ENCODE measurements at places on chromosomes 12 and 14.

- DNase-seq = no peak
Measured at GRCh38 chr12:91988086-91988923, 157.3 kb downstream of the BTG1 start.

- DNase-seq = no peak
Measured at GRCh38 chr14:97180304-97181200, 383.4 kb downstream of the VRK1 start.

DNA sequence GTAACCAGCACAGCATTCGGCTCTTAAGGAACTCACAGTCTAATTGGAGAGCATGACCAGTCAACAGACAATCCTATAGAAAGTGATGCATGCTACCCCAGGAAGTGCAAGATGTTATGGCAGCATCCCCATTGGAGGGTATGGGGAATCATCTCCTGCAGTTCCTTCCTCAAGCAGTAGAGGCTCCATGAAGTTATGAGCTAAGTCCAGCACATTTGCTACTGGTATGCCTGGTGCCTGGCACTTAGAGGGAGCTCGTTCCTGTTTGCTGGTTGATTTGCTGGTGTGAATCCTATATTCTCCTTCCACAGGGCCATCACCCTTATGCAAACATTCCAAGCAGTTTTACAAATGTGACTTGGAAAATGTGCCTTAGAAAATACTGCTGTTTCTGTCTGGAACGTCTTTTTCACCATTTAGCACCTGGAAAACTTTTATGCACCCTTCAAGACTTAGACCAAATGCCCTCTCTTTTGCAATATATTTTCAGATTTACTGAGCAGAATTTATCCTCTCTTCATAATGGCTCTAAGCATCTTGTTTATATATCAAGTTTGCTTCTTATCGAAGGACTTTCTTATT lies 136.1 kb upstream of the WSCD2 start:
- DNase-seq = no peak

GRCh38 chr12:124992874-124993625 lies 395 bp upstream of the BRI3BP start:
- DNase-seq = peak; percentile 74

- DNase-seq = no peak
Measured at GRCh38 chr12:110039085-110039807, 9.1 kb downstream of the C12orf76 start.

GRCh38 chr14:92503756-92504491 lies 9.7 kb upstream of the RIN3 start:
- no peak for DNase-seq

DNA sequence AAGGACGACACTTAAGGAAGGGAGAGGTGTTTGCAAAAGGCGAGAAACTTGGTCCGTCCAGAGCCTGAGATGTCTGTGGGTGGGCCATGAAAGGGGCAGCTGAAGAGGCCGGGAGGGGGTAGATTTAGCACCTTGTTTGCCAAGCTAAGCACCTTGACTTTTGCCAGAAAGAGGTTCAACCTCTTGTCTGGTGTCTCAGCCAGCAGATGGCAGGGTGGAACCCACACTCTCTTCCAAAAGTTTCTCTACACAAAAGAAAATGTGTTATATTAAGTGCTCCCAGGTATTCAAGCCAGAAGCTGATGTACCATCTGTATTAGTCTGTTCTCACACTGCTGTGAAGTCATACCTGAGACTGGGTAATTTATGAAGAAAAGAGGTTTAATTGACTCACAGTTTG lies 69.9 kb downstream of the SUDS3 start:
- no peak for DNase-seq

GRCh38 chr14:24367514-24368211 lies at the start of gene NFATC4:
TSS of gene NFATC4 (plus strand) at chr14:24368184. CDS start at chr14:24368341, 157 bp downstream.
- no peak for DNase-seq

- no peak for DNase-seq
Measured at GRCh38 chr12:7557227-7557626, 53.6 kb upstream of the CD163 start.

DNA sequence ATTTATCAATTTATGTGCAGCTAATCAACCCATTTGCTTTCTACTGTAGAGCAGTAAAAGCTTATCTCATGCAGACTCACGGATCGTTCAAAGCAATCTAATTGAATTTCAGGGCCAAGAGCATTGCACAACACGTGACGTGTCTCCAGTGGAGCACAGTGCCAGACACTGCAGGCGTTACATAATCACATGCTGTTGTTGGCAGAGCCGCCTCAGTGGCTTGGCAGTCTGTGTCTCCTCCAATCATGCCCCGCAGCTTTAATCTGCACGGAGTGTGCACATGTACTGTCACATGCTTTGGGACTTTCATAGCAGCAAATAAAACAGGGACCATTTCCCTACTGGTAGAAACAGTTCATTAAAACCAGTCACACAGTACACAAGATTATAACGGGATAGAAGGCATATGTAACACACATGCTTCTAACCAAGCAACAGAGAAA lies 309.3 kb downstream of the ITPR2 start:
- DNase-seq = no peak

GRCh38 chr12:131938082-131938481 lies 9.0 kb downstream of the PUS1 start:
- DNase-seq = no peak

DNA sequence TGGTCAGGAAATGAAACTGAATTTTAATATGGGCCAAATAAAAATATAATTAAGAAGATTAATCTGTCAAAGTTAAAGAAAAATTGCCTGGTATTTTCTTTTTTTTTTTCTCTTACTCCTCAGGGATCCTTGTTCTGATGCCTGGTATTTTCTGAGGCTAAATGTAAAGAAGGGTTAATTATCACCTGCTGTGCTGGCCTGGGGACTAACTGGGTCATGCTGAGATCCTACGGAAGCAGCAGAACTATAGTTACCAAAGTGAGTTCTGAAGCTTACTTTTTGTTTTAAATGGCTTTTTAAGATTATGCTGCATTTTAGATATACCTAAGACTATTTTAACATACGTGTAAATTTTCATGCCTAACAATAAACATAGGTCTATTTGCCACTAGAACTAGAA lies 23.3 kb downstream of the ZC2HC1C start:
- no peak for DNase-seq

DNA sequence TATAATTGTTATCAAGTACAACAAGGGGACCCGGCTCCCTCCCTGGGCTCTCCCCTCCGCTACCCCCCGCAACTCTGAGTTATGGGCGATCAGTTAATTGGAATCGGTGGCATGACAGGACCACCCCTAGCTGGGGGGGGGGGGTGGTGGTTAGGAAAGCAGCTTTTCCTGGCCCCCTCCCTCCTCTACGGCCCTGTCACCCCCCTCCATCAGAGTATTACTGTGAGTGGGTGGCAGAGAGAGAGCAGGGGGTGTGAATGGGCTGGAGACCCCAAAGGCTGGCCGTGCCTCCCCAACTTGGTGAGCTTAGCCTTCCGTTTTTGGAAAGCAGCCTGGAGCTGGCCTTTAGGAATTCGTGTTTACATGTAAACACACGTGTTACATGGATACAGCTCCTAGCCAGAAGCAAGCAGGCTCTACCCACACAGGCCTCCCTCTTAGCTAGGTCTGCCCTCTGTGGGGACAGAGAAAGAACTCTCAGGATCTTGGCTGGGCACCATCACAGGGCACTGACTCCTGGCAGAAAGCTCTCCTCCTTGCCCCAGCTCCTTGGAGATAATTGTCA lies 1.1 kb upstream of the HOXC4 start:
- DNase-seq = no peak

GRCh38 chr12:123427036-123427769 lies 9.3 kb downstream of the RILPL2 start:
- DNase-seq = peak; percentile 18

DNA sequence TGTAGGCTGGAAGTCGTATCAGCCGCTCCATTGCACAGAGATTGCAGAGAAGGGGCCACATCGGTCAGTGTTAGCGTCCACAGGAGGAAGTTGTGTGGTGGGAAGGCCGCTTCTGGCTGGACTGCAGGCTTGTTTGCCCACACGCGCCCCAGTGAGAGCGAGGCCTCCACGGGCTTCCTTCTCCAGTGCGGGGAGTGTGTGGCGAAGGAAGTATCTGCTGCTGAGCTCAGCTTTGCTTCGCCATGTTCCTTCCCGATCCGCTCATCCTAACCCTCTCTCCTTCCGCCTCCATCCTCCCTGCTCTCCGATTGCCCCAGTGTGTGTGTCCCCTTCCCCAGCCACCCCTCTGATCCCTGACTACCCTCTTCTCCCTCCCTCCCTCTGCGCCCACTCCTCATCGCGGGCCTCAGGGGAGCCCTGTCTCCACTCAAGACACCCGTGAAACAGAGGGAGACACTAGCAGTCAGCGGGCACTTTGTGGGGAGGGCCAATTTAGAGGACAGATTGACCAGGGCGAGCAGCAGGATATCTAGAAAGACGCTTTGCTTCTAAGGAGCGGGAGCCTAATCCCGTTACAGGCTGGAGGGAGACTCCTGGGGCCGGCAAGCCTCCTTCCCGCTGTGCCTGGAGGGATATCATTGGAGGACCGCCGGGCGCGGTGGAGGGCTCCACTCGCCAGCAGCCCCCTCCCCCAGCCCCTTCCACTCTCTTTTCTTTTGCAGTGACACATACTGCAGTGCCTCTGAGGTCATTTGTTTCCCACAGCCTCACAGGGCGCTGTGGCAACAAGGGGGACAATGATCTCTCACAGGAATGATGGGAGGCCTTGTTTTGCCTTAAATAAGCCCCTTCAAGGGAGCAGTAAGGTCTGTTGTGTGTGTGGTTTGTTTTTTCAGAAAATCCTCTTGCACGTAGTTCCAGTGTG lies 428.8 kb downstream of the ZFP36L1 start:
- no peak for DNase-seq

- no peak for DNase-seq
Measured at GRCh38 chr12:43858096-43858495, 22.2 kb downstream of the TMEM117 start.

DNA sequence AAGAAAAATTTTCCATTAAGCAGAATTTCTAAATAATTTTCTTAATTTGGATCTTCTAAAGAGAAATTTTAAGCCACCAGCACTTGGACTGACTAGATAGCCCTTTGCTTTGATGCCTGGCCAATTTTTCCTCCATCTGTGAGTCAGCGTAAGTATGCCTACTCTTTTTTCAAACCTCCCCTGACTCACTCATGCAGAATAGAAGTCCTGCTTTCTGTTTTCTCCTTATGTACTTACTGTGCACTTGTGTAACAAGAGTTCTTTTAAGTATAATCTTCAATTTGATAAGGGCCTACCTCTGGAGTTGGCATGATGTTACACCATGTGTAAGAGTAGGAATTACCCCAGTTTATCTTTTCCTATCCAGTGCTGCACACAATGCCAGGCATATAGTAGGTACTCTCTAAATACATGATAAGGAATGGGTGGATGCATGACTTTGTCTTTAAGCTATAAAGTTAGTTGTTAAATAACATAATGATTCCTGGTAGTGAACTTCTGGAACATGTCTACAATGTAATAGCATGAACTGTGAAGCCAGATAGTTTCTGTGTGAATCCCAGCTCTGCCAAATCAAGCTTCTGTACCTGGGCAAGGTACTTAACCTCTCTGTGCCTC lies 329.6 kb downstream of the TMTC2 start:
- no peak for DNase-seq

DNA sequence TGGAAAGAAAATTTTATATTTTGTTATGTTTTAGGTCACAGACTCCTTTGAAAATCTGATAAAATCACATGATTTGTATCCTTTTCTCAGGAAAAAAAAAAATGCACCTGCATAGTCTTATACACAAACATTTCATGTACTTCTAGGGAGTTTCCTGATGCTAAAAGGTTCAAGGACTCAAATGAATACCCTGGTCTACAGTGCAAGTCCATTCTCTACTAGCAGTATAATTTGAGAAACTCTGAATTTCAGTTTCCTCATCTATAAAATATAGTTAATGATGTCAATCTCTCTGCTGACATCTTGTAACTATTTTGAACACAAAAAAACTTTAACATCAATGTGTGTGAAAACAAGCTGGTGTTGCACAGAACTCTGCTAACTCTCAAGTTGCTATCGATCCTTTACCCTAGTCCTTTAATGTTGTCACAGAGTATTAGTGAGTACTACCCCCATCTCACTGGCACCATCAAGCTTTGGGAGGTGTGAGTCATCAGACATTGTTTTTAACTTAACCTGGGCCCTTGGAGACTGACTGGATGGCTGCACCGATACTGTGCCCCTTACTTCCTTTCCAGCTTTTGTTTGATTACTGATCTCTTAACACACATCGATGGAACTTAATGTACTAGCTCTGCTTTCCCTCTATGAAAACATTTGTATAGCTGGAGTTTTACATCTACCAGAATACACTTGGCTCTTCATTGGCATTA lies 251.9 kb upstream of the SOX5 start:
- no peak for DNase-seq

GRCh38 chr12:28802706-28803438 lies 346.2 kb upstream of the FAR2 start:
- DNase-seq = no peak

DNA sequence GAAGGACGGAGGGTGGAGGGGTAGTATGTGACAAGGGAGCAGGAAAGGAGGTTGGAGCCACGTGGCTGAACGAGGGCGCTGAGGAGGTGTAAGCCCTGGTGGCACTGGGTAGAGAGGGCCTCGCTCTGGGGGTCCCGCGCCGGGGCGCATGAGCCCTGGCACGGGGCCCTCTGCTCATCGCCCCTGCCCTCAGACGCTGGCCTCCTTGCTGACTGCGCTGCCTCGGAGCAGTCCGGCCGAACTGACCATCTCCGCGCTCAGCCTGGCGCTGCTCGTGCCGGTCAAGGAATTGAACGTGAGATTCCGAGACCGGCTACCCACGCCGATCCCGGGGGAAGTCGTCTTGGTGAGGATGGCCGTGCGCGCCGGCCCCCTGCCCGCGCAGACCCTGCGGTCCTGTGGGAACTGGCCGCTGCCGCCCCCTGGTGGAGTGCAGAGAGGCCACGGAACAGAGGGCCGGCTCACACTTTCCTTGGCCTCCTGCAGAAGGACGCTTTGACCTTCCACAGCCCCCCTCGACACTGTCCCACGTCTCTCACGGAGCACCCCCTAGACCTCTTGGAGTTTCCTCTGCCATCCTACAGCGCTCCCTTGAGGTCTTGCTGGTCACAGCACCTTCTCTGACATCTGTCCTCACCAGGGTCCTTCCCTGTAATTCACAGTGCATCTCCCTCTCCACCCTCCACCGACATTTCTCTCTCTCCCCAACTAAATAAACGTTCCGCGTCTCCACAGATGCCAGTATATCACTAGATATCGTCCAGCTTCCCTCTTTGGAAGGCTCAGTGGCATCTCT lies 10.5 kb downstream of the ARHGEF25 start:
- peak; percentile 54 for DNase-seq

DNA sequence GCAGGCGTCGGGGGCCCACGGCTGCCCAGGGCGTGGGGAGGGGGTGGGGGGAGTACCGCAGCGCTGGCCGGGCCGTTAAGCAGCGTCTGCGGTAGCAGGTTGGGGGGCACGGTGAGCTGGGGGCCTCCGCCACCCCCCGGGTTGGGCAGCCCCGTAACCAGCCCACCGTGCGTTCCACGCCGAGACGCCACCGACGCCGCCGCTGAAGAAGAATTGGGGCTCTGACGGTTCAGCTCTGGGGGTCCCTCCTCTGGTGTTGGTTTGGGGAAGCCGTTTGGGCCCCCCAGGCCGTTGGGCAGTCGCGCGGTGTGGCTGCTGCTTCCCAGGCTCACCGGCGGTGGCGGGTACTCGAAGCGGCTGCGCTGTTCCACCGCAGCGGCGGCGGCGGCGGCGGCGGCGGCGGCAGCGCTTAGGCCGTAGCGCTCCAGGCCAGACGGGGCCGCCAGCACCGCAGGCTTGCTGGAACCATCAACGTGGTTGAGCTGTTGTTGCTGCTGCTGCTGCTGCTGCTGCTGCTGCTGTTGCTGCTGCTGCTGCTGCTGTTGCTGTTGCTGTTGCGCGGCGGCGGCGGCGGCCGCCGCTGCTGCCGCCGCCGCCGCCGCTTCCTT lies 1.5 kb downstream of the IRF2BPL start:
- peak; percentile 46 for DNase-seq

- DNase-seq = no peak
Measured at GRCh38 chr12:107622001-107622400, 63.6 kb upstream of the PWP1 start.

- no peak for DNase-seq
Measured at GRCh38 chr14:61417141-61417540, 95.8 kb downstream of the PRKCH start.

Measured in T-helper 17 cell (primary cell).